ENCODE measurements at places on chromosomes 7 and 10. TPM values are rescaled to one million over a fixed set of nuclear protein-coding genes. Genes with fewer than 3 reads are reported as not detected.

The ASB10 gene
- total RNA-seq: not detected

- no peaks in the 10 kb centered on the region for H3K36me3 ChIP-seq
- no peak for DNase-seq
- H3K4me1 ChIP-seq: no peaks in the 10 kb centered on the region
- H3K27ac ChIP-seq: no peak overlapping the region
- H3K27me3 ChIP-seq: no peaks in the 10 kb centered on the region
Measured at GRCh38 chr10:107440741-107441140, 276.2 kb upstream of the SORCS1 start.

The ELAPOR2 gene
- total RNA-seq: 90.8 TPM

GRCh38 chr10:77201135-77202106, 436.2 kb downstream of the KCNMA1 start:
- no peaks in the 10 kb centered on the region for H3K36me3 ChIP-seq
- H3K4me1 ChIP-seq: no peaks in the 10 kb centered on the region
- peaks cover 4% of the 10 kb centered on the region for H3K27me3 ChIP-seq
- no peak overlapping the region for H3K27ac ChIP-seq

The TMEM270 gene
- not detected for total RNA-seq

- H3K4me3 ChIP-seq: peak overlapping the region; percentile 57
- DNase-seq: peak; percentile 52
- peaks cover 54% of the 10 kb centered on the region for H3K4me1 ChIP-seq
- H3K36me3 ChIP-seq: no peaks in the 10 kb centered on the region
- peaks cover 38% of the 10 kb centered on the region for H3K27me3 ChIP-seq
Measured at GRCh38 chr7:28957064-28957750, 923 bp downstream of the TRIL start.

The SND1 gene
- 142 TPM for total RNA-seq

DNA sequence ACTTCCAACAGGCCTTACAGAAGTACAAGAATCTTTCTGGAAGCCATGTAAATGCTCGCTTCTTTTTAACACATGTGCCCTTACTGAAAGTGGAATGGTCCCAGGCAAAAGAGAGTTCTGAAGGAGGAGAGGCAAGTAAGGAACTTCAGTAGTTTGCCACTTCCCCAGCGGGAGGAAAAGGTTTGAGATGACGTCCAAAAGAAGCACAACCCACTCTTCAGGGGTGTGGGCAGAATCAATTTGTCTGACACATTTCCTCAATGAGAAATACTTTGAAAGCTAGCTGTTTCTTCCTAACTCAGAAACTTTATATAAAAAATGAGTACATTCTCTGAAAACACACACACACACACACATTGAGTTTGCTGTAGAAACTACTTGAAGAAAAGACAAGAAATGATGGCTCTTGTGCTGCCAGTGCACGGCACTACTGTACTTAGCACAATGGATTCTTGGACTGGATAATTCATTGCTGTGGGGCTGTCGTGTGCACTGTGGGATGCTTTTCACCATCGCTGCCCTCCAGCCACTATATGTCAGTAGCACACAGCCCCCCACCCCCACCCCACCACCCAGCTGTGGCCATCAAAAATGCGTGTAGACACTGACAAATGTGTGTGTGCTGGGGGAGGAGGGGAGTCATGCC, 183.0 kb downstream of the SRPK2 start:
- no peak for DNase-seq
- H3K4me3 ChIP-seq: no peak overlapping the region
- no peak overlapping the region for H3K27ac ChIP-seq
- peaks cover 12% of the 10 kb centered on the region for H3K36me3 ChIP-seq

The MLXIPL gene
- total RNA-seq: 10.7 TPM

The ZNF853 gene
- 4.4 TPM for total RNA-seq

The TACC2 gene
- total RNA-seq: 141 TPM

DNA sequence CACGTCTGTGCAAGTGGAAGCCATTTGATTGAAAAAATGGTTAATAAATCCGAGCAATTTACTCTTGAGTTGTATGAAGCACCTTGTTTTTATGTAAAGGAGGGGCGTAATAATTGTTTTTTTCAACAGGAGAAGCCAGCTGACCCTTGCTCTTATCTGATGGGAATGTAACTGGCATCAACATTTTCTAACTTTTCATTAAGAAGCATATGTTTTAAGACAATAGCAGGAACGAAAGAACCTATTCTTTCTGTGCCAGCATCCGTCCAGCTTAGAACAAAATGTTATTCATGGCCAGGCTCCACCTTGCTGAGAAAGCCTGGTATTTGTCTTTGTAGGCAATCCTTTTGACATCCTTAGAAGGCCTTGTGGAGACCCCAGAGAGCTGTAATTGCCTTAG, 22.2 kb upstream of the AFAP1L2 start:
- H3K36me3 ChIP-seq: no peaks in the 10 kb centered on the region
- no peaks in the 10 kb centered on the region for H3K27me3 ChIP-seq
- no peak overlapping the region for H3K4me3 ChIP-seq
- no peak for DNase-seq
- no peaks in the 10 kb centered on the region for H3K4me1 ChIP-seq

DNA sequence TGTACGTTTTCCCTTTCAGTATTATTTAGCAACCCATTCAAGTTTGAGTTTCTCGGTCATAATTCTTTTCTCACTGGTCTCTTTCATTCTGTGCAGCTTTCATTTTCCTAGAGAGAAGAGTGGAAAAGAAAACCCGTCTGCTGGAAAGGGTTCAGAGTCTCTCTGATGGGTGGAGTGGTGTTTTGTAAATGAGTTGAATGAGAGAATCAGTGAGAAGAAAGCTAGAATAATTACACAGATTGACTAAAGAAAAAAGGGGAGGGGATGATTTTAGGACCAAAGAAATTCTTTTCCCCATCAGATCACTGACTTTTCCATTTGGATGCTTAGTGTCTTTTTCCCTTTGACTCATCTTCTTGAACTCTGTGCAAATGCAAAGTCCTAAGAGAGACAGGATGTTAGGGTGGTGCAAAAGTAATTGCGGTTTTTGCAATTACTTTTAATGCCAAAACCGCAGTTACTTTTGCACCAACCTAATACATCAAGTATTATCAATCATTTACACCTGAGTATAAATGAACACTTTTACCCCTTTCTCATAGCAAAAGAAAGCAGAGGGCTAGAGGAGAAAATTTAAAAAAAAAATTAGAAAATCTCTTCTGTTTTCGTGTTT, 242.1 kb upstream of the SP4 start:
- no peaks in the 10 kb centered on the region for H3K36me3 ChIP-seq
- no peak overlapping the region for H3K27ac ChIP-seq

GRCh38 chr10:36051500-36051991, 409.4 kb upstream of the FZD8 start:
- no peaks in the 10 kb centered on the region for H3K4me1 ChIP-seq
- no peak overlapping the region for H3K4me3 ChIP-seq
- H3K27me3 ChIP-seq: no peaks in the 10 kb centered on the region
- no peaks in the 10 kb centered on the region for H3K36me3 ChIP-seq
- DNase-seq: no peak

The ECD gene
- total RNA-seq: 26.3 TPM

The MACROH2A2 gene
- total RNA-seq: 6.6 TPM

The SPACDR gene
- 1.7 TPM for total RNA-seq

GRCh38 chr10:86506499-86506898, 15.1 kb downstream of the WAPL start:
- no peak overlapping the region for H3K4me3 ChIP-seq
- no peaks in the 10 kb centered on the region for H3K27me3 ChIP-seq
- H3K4me1 ChIP-seq: peaks cover 17% of the 10 kb centered on the region
- no peak overlapping the region for H3K27ac ChIP-seq
- DNase-seq: no peak

GRCh38 chr7:100574362-100575205, 884 bp upstream of the SAP25 start:
- no peak for DNase-seq
- peaks cover 18% of the 10 kb centered on the region for H3K4me1 ChIP-seq
- no peak overlapping the region for H3K4me3 ChIP-seq
- H3K27me3 ChIP-seq: no peaks in the 10 kb centered on the region
- H3K27ac ChIP-seq: no peak overlapping the region
- peaks cover 59% of the 10 kb centered on the region for H3K36me3 ChIP-seq

GRCh38 chr10:52376694-52377354, 62.7 kb downstream of the DKK1 start:
- DNase-seq: no peak
- no peak overlapping the region for H3K27ac ChIP-seq
- no peaks in the 10 kb centered on the region for H3K27me3 ChIP-seq
- no peaks in the 10 kb centered on the region for H3K36me3 ChIP-seq
- no peaks in the 10 kb centered on the region for H3K4me1 ChIP-seq
- no peak overlapping the region for H3K4me3 ChIP-seq

DNA sequence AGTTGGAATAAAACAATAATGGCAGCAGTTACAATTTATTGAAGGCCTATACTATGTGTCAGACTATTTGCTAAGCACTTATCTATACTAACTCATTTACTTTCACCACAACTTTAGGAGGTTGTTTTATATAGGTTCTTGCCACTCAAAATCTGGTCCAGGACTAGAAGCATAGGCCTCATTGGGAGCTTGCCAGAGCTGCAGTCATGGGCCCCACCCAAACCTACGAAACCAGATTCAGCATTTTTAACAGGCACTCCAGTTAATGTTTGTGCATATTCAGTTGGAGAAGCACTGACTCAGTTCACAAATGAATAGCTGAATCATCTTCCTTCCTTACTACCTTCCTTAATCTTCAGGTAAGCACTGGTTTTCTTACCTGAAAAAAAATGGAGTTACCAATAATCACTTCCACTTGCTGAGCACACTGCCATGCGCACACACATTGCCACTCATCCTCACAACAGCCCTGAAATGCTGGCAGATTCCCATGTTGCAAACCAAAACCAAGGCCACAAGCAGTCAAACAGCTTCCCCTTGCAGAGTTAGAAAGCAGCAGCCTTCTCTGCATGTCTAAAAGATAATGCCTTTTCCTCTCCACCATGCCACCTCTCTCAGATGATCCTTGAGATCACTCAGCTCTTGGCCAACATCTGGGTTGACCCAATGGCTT, 122.4 kb downstream of the SLC16A9 start:
- no peak overlapping the region for H3K4me3 ChIP-seq
- no peaks in the 10 kb centered on the region for H3K27me3 ChIP-seq
- DNase-seq: no peak
- no peaks in the 10 kb centered on the region for H3K4me1 ChIP-seq
- H3K27ac ChIP-seq: no peak overlapping the region
- no peaks in the 10 kb centered on the region for H3K36me3 ChIP-seq

- peak overlapping the region; percentile 97 for H3K4me3 ChIP-seq
- H3K4me1 ChIP-seq: peaks cover 33% of the 10 kb centered on the region
- H3K27ac ChIP-seq: peak overlapping the region; percentile 91
Measured at GRCh38 chr10:92849234-92849525, 860 bp downstream of the EXOC6 start.

GRCh38 chr7:22732556-22733126, 5.6 kb downstream of the IL6 start:
- H3K27ac ChIP-seq: no peak overlapping the region
- no peak overlapping the region for H3K4me3 ChIP-seq
- DNase-seq: no peak
- peaks cover 4% of the 10 kb centered on the region for H3K36me3 ChIP-seq

- H3K27ac ChIP-seq: no peak overlapping the region
- DNase-seq: no peak
- H3K36me3 ChIP-seq: no peaks in the 10 kb centered on the region
- H3K4me3 ChIP-seq: no peak overlapping the region
Measured at GRCh38 chr10:97140902-97141745, 44.6 kb downstream of the SLIT1 start.

The TRIL gene
- 6.4 TPM for total RNA-seq

The CDC14C gene
- not detected for total RNA-seq

GRCh38 chr7:83096065-83096580, 66.6 kb downstream of the PCLO start:
- H3K27ac ChIP-seq: no peak overlapping the region
- DNase-seq: no peak
- H3K36me3 ChIP-seq: no peaks in the 10 kb centered on the region
- H3K4me1 ChIP-seq: no peaks in the 10 kb centered on the region

- H3K27me3 ChIP-seq: no peaks in the 10 kb centered on the region
- DNase-seq: no peak
- no peaks in the 10 kb centered on the region for H3K36me3 ChIP-seq
- no peaks in the 10 kb centered on the region for H3K4me1 ChIP-seq
Measured at GRCh38 chr10:81101062-81101461, 563.4 kb downstream of the SH2D4B start.

The PTF1A gene
- not detected for total RNA-seq

DNA sequence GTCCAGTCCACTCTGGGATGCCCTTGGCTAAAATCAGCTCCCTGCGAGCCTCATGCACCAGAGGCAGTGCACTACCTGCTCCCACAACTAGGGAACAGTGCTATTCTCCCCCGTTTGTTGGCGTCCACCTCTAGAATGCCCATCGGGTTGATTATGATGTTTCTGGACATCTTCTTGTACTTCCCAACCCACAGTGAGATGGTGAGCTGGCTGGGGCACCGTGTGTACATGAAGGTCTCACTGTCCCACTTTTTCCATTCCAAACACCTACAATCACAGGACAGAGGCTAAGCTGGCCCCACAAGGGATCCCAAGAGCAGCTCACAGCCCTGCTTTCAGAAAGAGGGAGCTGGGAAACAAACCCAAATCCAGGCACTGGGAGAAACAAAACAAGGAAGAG, 126.2 kb upstream of the ZNF92 start:
- no peak overlapping the region for H3K4me3 ChIP-seq
- no peak overlapping the region for H3K27ac ChIP-seq

DNA sequence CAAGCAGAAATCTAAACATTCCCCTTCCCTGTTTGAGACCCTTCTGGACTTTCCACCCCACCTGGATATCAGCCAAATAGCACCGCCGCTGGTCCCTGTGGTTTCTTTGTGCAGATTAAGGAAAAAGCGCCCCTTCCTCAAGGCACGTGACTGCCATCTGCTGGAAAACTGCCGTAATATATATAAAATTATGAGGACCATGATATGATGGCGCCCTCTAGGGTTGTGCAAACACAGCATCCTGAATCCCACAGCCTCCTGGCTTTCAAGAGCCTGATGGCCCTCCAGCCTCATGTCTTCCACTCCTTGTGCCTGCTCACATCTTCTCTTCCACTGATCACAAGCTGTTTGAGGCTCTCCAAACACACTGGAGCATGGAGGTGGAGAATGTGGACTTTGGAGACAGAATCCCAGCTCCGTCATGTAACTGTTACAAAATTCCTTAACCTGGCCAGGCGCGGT, 121.3 kb downstream of the MYL10 start:
- H3K4me3 ChIP-seq: no peak overlapping the region
- no peak for DNase-seq
- H3K36me3 ChIP-seq: no peaks in the 10 kb centered on the region
- H3K27me3 ChIP-seq: peaks cover 10% of the 10 kb centered on the region

GRCh38 chr10:95273393-95274312, 17.1 kb downstream of the PDLIM1 start:
- H3K4me3 ChIP-seq: no peak overlapping the region
- no peaks in the 10 kb centered on the region for H3K27me3 ChIP-seq
- H3K36me3 ChIP-seq: peaks cover 13% of the 10 kb centered on the region
- no peak for DNase-seq
- H3K27ac ChIP-seq: peak overlapping the region; percentile 84

- no peak overlapping the region for H3K4me3 ChIP-seq
- peaks cover 6% of the 10 kb centered on the region for H3K27me3 ChIP-seq
- H3K36me3 ChIP-seq: no peaks in the 10 kb centered on the region
Measured at GRCh38 chr10:62919776-62920175, 103.6 kb upstream of the EGR2 start.

The SSC4D gene
- total RNA-seq: 1.7 TPM

All from lower lobe of right lung (tissue), 2 donors.